ENCODE measurements at places on chromosomes 7 and 10. TPM values are rescaled to one million over a fixed set of nuclear protein-coding genes. Genes with fewer than 3 reads are reported as not detected.

The ABI1 gene
- 54.5 TPM for total RNA-seq

The MRPL43 gene
- total RNA-seq: 53.4 TPM

The CALML5 gene
- total RNA-seq: not detected

The ELN gene
- total RNA-seq: not detected

The SLC18A3 gene
- total RNA-seq: not detected

The CUZD1 gene
- total RNA-seq: 3.1 TPM
